ENCODE measurements at places on chromosomes 12 and 14. TPM values are rescaled to one million over a fixed set of nuclear protein-coding genes. Genes with fewer than 3 reads are reported as not detected.

- H3K27ac ChIP-seq: no peak overlapping the region
- no peak overlapping the region for H3K4me3 ChIP-seq
- no peaks in the 10 kb centered on the region for H3K27me3 ChIP-seq
- H3K4me1 ChIP-seq: no peaks in the 10 kb centered on the region
Measured at GRCh38 chr12:38666425-38666824, 239.0 kb downstream of the CPNE8 start.

- no peak for DNase-seq
- no peak overlapping the region for H3K4me3 ChIP-seq
- H3K36me3 ChIP-seq: no peaks in the 10 kb centered on the region
Measured at GRCh38 chr14:51019089-51019488, 74.8 kb upstream of the PYGL start.

DNA sequence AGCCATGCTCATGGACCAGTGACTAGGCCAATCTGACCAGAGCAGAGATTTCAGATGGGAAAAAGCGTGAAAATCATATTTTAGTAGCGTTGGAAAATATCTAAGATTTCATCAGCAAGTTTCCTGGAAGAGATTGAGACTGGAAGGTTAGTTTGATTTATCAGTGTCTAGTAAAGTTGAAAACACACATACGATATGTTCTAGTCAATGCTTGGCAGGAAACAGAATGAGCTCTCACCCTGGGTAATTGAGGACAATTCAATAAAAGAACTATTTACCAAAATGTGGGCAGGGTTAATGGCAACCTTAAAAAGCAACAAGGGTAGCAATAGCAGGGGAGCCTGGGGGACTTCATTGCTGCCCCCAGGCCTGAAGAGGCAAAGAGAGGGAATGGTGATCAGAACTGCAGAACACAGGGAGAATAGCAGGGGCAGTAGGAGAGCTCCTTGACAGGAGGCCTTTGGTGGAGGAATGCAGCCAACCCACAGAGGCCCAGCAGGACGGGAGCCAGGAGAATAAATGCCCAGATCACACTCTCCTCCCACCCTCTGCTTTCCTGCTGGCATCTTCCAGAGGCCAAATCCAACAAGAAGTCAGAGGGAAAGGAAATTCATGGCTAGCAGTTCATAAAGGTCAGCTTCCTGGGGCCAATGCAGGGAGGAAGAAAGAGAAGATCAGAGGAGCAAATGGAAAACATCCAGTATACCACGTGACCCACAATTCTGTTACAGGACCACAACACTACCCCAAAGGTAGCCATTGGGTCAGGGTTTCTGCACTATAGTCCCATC is 27.6 kb upstream of the LRP6 start:
- no peak overlapping the region for H3K4me3 ChIP-seq
- DNase-seq: no peak
- no peaks in the 10 kb centered on the region for H3K36me3 ChIP-seq
- no peaks in the 10 kb centered on the region for H3K4me1 ChIP-seq
- no peak overlapping the region for H3K27ac ChIP-seq

DNA sequence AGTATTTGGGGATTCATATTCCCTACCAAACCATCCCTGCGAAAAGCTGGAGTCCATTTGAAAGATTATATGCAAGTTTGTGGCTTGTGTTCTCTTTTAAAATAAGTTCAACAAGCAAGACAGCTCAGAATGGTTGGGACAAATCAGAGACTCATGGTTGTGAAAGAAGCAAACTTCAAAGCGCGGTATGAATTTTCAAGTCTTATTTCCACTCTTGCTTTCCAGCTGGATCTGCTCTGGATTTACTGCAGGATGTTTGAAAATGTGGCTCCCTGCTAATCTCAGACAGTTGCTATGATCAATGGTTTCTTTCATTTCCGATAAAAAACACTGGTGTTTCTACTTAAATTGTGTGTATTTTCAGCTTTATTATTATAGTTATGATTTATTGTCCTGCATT is 477.5 kb downstream of the RAD51B start:
- no peaks in the 10 kb centered on the region for H3K27me3 ChIP-seq
- no peak overlapping the region for H3K27ac ChIP-seq
- DNase-seq: no peak

DNA sequence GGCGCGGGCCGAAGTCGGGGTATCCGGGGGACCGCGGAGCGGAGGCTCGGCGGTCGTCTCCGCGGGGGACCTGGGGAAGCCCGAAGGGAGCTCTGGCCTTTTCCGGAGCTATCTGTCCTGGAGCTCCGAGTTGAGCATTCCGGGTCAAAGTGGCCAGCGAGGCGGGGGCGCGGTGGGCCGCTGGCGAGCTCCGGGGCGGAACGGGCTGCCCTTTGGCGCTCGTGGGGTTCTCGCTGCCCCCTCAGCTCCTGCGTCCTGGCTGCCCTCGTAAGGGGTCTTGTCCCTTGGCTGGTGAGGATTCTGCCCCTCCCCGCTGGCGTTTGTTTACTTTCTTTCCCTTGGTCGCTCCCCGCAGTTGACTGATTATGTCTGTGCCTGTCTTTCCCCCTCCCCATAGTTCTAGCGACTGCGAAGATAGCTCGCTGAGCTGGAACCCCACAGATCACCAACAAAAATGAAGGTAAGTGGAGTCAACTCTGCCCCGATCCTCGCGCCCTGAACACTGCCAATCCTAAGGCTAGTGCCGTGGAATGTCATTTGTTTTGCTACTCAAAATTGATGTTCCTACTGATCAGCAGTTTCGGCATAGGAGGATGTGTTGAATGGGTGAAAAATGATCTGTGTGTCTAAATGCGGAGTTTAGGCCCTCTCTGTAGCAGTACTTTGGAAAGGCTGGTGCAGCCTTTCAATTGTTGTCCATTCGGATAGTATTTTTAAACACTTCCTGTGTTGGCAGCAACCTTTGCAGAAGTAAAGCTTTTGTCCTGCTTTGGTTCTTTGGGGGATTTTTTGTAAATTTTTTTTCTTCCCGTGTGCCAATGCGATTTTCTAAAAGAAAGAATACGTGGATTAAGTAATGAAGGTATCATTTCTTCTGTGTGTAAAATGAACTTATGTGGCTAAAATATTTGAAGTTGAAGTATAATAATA is 1.3 kb downstream of the ARID4A start:
- 0 out of 2 replicates have a peak, but pooled peaks cover 9% of the 10 kb centered on the region for H3K36me3 ChIP-seq
- no peak for DNase-seq
- no peaks in the 10 kb centered on the region for H3K27me3 ChIP-seq
- H3K4me1 ChIP-seq: peaks cover 21% of the 10 kb centered on the region
- peak overlapping the region; percentile 77 for H3K4me3 ChIP-seq

The DAO gene
- total RNA-seq: not detected

Measured in PC-9 (cell line).